D721Med (cell line): ENCODE measurements at places on chromosomes 2 and 18.

DNA sequence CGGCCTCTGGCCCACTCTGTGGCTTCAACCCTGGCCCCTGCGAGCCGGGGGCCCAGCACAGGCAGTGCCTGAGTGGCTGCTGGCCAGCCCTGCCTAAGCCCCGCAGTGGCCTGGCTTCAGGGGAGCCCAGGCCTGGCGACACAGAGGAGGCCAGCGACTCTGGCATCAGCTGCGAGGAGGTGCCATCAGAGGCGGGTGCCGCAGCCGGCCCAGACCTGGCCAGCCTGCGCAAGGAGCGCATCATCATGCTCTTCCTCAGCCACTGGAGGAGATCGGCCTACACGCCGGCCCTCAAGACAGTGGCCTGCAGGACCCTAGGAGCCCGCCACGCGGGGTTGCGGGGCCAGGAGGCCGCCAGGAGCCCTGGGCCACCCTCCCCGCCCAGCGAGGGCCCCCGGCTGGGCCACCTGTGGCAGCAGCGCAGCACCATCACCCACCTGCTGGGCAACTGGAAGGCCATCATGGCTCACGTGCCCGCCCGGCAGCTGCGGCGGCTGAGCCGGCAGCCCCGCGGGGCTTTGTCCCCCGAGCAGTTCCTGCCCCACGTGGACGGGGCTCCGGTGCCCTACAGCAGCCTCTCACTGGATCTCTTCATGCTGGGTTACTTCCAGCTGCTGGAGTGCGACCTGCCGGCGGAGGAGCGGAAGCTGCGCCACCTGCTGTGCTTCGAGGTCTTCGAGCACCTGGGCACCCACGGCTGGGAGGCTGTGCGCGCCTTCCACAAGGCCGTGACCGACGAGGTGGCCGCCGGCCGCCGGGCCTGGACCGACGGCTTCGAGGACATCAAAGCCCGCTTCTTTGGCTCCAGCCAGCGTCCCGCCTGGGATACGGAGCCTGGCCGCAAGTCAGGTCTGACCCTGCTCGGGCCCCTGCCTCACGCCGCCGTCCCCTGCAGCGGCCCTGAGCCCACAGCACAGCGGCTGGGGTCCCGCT, 7.5 kb upstream of the KLHL30 start:
- no peak for DNase-seq

DNA sequence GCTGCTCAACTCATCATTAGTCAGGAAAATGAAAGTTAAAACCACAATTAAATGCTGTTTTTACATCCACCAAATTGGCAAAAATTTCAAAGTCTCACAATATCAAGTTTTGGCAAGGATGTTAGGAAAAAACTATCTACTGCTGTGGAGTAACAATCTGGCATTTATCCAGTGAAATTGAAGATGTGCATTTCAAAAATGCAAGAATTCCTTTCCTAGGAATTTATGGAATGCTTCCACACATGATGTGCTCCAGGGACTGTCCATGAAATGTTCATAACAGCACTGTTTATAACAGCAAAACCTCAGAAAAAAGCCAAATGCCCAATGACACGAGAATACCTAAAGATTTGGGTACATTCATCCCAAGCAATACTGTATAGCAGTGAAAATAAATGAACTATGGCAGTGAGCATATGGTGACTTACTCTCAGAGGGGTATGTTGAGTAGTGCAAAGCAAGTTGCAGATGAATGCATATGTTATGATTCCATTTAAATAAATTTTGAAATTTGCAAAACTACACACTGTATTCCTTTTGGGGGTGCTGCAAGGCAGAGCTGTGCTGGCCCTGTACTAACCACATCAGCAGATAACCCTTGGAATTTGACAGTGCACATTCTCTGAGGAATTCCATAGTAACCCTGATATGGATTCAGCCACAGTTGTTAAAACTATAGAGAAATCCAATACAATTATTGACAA, 41.3 kb upstream of the GYPC start:
- DNase-seq, result no peak

DNA sequence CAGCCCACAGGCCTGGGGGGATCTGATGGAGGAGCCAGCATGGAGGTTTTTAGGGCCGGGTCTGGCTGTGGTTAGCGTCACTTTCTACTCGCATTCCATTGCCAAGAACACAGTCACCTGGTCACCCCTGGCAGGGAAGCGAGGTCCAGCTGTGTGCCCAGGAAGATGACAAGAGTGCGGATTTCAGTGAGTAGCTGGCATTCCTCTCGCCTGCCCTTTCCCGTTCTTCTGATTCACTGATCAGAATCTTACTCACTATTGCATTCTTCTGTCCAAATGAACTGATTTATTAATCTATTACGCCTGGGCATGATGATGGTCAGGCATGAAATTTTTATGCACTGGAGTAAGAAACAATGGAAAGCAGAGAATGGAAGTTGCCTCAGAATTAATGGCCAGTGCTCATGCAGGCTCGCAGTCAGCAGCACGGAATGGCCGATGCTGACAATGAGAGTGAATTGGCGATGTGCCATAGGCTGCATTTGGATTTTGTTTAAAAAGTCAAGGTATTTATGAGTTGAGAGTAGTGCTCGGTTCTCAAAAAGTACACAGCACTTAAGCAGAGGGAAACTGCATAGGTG, 76.4 kb upstream of the MGAT5 start:
- no peak for DNase-seq

DNA sequence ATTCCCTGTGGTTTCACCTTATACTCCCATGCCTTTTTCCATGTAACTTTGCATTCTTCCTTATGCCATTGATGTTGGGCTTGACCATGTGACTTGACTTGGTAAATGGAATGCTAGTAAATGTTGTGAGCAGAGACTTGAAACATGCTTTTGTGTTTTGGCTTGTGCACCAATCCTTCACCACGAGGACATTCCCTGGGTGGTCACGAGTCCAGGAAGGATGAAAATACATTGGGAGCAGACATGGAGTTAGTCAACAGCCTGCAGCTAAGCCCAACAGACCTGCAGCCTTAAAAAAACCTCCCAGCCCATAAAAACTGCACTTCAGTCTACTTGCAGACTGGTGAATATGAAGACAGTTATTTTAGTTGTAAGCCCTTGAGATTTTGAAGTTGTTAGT, 116.5 kb upstream of the SPATS2L start:
- DNase-seq, result no peak

DNA sequence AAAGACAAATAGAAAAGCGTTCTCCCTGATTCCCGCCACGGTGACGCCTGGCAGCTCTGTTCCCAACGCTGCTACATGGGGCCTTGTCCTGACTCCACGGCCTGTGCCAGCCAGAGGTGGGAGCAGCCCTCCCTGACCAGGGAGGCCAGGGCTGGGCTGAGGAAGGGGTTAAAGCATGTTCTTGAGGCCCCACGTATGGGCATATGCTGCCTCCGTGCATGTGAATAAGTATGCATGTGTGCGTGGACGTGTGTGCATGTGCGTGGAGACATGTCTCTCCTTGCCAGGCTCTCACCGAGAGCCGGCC, 1.6 kb upstream of the SNED1 start:
- no peak for DNase-seq

DNA sequence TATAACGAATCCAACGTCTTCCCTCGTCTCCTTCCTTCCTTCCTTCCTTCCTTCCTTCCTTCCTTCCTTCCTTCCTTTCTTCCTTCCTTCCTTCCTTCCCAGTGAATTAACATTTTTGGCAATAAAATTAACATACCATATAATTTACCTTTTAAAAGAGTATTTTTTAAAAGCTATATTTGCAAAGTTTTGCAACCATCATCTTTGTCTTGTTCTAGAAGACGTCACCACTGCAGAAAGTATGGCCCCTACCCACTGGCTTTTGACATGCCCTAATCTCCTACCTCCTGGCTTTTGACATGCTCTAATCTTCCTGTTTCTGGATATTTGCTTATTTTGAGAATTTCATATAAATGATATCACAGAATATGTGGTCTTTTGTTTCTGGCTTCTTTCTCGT, 1023.9 kb upstream of the ZEB2 start:
- DNase-seq, result no peak

DNA sequence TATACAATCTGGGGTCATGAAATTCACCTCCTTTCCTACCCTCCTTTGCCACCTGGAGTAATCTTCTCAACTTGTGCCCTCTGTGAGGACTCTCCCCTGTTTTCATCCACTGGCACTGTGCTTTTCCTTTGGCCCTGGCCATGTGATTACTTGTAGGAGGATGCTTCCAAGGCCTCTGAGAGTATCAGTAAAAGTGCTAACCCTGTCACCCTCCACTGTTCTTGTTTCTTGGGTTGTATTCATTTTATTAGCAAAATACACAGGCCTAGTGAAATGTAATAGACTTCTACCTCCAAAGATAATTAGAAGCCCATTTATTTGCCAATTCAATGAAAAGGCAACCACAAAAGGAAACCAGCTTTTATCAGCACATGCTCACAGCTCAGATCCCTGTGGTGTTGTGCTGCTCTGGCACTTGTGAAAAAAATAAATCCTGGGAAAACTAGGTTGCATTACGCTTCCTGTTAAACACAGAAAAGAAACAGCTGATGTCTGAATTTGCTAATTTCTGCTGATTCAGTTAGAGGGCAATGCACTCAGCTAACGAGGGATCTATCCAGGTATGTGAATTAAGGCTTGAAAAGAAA, 357.5 kb upstream of the ETAA1 start:
- DNase-seq, result no peak

- DNase-seq, result no peak
These were observed 257.6 kb downstream of the CYP26B1 start for GRCh38 chr2:71889759-71890684.

DNA sequence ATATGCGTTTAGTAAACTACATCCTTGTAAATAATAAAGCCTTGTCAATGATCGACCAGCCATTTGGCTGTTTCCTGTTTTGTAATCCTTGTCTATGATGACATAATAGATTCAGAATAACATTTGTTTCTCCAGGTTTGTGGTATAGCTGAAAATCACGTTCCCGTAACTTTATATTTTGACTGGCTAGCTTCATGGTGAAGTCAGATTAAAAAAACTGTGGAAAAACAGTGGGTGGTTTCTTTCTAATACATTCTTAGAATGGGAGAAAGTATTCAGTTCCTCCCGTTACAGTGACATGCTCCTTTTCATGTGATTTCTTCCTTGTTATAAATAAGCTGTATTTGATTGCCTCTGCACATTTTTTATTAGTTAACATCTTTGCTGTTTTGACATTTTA, 366.9 kb downstream of the NYAP2 start:
- no peak for DNase-seq

DNA sequence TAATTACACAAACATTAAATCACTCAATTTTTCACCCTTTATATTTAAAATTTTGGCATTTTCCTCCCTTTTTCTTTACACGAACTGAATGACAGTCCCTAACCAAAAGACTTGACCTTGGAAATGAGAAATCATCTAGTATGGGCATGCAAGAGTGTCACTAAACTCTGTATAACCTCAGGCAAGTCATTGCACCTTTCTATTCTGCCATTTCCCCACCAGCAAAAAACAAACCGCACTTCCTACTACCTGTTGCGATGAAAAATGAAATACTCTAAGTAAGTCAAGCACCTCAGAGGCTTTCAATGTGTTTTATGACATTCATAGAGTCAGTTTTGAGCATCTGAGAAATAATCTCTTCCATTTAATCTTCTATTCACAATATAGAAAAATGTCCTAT, 44.1 kb downstream of the ANKRD44 start:
- DNase-seq, result no peak

DNA sequence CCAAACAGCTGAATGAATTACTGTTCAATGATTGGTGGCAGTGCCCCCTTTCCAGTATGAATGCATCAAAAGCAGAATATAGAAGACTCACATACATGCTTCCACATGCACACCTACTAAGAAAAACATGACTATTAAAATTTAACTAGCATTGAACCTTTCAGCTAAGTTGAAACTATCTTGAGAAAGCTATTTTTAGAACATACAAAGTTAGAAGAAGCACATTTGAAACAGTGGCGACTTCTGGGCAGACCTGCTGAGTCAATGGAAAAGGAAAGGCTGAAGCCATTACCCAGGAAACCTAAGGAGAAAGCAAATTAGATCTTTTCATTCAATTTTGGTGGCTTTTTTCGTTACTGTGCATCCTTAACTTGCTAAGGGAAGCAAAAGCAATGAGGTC, 55.9 kb downstream of the PLA2R1 start:
- DNase-seq, result no peak

GRCh38 chr2:56113382-56113975, 70.3 kb upstream of the CCDC85A start:
- DNase-seq, result no peak

GRCh38 chr2:33488715-33489540, 12.5 kb downstream of the RASGRP3 start:
- DNase-seq, result no peak

- DNase-seq, result no peak
These were observed 176.1 kb downstream of the CAPN13 start for GRCh38 chr2:30631051-30631671.

- no peak for DNase-seq
These were observed 754.6 kb upstream of the SOX11 start for GRCh38 chr2:4937550-4937949.

DNA sequence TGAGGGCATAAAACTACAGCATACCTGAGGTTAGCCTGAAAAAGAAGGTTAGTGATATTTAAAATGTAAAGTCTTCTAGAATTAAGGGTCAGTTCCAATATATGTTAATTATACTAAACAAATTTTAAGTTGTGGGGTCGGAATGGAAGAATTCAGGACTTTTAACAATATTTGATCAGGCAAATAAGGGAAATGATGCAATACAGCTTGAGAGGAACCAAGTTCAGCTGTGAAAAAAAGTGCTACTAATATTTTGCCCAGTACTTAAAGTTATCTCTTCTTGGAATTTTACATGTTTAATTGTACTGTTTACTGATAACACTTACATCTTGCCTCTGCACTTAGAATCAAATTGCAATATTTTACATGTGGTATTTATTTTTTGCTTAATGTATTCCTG, 345.5 kb upstream of the CWC22 start:
- no peak for DNase-seq

- DNase-seq, result no peak
These were observed 11.2 kb downstream of the CASP10 start for GRCh38 chr2:201194097-201194496.

DNA sequence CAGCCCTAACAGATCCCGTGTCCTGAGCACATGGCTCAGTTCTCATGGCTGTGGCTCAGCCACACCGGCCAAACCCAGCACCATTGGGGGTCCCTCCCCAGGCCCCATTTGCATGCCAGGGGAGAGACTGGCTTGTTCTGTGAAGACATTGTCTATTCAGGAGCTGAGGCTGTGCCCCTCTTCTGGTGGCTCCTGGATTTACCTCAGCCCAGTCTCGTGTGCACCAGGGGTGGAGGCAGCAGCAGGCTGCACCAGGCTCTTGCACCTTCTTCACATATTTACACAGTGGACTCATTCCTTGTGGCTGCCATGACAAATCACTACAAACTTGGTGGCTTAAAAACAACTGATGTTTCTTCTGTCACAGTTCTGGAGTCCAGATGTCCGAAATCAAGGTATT, 92.4 kb upstream of the ITGA6 start:
- no peak for DNase-seq

DNA sequence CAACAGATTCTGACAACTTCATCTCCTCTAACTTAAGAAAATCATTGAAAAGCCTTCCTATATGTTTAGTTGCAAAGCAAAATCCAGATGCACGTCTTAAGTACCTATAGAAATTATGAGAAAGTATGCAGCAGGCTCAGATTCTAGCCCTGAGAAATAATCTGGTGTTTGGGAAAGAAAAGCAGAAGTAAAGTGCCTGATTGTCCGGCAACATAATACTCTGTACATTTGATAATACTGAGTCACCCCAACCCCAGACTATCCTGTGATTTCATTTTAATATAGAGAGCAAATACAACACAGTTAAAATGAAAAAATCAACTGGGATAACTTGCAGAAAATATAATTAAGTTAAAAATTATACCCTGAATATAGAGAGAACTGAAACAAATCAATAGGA, 13.5 kb downstream of the RFX8 start:
- DNase-seq, result no peak

- no peak for DNase-seq
These were observed 245.1 kb downstream of the LDLRAD4 start for GRCh38 chr18:13463526-13464210.
